NCI-H1417 (cell line): ENCODE measurements at places on chromosomes 6 and 20.

GRCh38 chr6:23446469-23446967 is 679.5 kb upstream of the NRSN1 start:
- DNase-seq, result peak; percentile 32

DNA sequence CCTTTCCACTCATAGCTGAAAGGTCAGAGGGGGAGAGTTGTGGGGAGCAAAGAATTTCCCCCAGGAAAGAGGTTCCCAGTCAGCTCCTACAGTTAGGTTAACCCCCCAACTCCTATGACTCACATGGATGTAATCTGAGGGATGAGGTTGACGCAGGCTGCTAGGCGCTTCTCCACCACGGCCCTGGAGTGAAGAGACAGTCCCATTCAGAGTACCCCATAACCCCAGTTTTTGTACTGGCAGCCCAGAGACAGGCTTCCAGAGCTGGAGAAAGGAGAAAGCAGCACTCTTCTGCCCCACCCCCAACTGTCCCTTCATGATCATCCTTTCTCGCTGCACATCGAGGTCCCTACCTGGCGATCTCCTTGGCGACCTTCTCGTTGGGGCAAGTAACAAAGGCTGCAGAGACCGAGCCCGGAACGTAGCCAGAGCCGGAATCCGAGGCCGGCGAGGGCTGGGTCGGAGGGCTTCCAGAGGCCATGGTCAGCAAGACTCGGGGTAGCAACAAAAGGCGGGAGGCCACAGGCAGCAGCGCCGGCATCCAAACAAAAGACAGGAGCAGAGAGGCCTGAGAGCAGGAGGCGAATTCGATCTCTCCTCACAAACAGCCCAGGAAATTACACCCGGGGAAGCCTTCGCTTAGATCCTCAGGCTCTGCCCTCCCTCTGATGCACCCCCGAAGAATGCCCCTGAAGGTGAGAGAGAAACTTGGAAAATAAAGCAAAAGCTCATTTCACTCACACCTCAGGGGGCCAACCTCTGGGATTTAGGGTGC is 592 bp downstream of the CUTA start:
- DNase-seq, result no peak

DNA sequence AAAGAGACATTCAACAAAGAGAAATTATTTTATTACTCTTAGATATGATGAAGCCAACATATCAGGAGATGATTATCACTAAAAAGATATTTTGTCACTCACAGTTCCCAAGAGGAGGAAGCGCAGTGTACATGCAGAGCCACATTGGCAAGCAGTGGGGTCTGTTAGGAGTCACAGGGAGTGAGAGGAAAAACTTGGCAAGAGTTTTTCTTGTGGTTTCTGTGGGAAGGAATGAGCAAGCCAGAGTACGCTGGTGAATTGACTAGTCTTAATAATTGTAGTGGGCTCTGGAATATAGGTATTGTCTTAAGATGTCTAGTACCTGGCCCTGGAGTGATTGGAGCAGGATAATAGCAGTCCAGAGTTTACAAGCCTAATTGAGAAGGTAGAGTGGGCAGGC is 1095.2 kb downstream of the GRIK2 start:
- DNase-seq, result no peak

GRCh38 chr6:107784669-107785068 is 39.4 kb downstream of the SCML4 start:
- no peak for DNase-seq

DNA sequence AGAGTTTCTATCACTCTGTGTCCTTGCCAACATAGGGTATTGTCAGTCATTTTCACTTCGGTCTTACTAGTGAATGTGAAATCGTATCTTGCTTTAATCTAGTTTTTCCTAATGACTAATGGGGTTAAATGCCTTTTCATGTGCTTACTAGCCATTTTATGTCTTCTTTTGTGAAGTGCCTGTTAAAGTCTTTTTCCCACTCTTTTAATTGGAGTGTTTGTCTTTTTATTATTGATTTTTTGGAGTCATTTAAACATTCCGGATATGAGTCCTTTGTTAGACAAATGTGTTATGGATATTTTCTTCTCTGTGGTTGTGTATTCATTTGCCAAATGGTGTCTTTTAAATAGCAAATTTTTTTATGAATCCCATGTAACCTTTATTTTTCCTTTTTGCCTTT is 194.6 kb downstream of the CDH26 start:
- peak; percentile 60 for DNase-seq

DNA sequence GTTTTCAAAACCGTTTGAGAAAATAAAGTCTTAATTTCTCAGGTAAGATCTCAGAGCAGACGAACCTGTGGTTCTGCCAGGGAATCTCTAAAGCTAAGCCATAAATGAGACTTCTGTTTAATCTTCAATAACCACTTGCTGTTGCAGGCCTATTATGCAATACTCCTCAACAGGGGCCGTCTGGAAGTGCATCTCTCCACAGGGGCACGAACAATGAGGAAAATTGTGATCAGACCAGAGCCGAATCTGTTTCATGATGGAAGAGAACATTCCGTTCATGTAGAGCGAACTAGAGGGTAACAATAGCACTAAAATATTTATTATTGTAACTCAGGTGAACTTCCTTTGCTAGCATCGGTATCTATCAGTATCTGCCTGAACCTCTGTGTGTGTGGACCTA is 223.7 kb downstream of the ARHGAP18 start:
- no peak for DNase-seq

DNA sequence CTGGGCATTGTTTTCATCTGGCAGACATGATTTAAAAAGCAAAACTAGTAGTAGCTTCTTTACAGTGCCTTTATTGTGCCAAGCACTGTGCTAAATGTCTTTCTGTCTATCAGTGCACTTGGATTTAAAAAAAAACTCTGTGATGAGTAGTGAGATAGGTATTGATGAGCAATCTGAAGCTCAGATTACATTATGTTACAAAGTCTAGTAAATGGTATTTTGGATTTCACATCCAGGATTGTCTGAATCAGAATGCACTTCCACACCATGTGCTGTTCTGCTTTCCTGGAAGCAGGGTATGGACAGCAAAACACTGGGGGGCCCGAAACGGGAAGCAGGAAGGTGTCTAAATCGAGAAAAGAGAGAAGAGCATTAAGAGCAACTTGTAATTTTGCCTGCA is 103.4 kb upstream of the CCN2 start:
- no peak for DNase-seq

DNA sequence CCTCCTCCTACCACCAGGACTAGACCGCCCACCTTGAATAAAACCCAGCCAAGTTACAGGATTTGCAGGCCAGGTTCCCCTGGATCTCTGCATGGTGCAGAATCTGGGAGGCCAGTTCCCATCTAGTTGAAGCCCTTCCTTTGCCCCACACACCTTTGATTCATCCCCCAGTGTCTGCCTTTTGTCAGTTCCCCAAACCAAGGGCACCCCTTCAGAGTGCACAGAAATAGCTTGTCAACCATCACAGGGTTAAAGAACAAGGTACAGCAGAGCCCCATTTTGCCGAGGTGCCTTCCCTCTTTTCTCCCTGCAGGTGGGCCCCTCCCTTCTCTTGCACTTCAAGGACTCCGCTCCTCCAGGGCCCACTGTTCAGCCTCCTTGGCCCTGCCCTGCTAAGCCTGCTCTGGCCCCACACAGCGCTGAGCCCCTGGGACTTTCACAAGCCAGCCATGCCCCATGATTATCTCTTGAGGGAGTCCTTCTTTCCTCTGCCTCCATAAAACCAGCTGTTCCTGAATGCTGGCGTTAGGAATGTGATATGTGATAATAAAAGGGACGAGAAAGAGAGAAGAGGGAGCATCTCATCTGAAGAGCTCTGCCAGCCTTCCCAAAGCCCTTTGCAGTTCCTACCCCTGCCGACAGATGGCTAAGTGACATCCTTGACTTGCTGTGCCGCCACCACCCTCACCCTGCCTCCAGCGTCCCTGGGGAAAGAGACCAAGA is 280.3 kb downstream of the CDC5L start:
- peak; percentile 3 for DNase-seq

DNA sequence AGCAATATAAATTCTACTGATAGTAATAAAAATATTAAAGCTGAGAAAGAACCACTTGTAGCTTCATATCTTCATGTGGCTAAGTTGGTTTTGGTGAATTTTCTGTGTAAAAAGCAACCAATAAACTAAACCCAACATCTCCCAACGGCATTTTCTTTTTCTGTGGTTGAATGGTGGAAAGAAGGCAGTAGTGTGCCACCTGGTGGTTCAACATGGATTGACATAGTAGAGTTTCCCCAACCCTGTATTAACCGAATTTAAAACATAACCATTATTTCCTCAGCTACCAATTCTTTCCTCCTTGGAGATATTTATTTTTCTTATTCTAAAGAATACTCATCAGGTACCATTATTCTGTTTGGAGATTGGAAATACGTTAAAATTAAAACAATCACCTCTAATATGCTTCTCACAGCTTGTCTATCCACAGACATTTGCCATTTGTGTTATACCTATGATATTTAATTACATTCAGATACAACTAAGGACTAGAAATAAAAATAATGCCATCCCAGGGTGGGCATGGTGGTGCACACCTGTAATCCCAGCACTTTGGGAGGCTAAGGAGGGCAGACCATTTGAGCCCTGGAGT is 117.1 kb upstream of the EEF1E1 start:
- peak; percentile 43 for DNase-seq

- DNase-seq, result no peak
Observed at GRCh38 chr6:21335591-21335990, 258.0 kb upstream of the SOX4 start.

GRCh38 chr20:6305536-6305935 is 182.7 kb upstream of the FERMT1 start:
- no peak for DNase-seq

- DNase-seq, result no peak
Observed at GRCh38 chr6:38262026-38262425, 377.7 kb downstream of the BTBD9 start.

- DNase-seq, result no peak
Observed at GRCh38 chr6:49576618-49577017, 26.1 kb downstream of the C6orf141 start.

- no peak for DNase-seq
Observed at GRCh38 chr20:3797592-3798372, 1.7 kb downstream of the CDC25B start.

DNA sequence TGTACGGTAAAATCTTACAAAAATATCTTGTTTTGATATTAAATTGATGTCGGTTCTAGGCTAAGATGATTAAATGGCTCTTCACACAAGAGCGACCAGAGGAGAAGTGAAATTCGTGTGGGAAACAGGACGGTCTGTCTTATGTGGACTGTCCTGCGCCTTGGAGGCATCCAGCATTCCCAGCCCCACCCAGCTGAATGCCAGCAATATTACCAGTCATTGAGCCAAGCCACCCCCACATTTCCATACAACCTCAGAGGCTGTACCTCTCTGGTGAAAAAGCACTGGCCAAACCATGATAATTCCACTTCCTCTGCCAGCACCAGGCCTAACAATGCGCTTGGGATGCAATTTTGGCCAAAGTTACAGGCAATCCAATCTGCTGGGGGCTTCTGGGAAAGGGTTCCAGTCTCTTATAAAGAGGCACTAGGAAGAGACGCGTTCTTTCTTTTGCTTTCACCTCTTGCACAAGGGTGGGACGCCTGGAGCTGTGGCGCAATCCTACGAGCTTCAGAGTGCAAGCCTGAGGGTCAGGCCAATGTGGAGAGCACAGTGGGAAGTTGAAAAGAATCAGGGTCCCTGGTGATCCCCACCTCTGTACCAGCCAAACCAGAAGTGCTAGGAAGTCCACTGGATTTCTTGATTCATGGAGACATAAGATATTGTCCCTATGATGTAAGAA is 213.1 kb downstream of the PREX1 start:
- DNase-seq, result no peak

DNA sequence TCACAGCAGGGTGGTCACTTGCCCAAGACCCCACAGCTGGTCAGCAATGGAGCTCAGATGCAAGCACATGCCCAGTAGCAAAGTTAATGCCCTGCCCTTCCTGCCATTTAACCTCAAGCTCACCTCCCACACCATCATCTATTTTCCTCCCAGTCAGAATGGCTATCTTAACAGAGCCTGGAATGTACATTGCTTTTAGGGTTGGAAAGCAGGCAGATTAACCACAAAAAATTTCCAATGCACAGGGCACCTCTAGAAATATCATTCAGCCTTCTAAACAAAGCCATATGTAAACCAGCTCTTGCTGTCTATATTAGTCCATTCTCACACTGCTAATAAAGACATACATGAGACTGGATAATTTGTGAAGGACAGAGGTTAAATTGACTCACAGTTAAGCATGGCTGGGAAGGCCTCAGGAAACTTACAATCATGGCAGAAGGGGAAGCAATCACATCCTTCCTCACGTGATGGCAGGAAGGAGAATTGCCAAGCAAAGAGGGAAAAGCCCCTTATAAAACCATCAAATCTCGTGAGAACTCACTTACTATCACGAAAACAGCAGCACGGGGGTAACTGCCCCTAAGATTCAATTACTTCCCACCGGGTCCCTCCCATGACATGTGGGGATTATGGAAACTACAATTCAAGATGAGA is 106.9 kb downstream of the FYN start:
- no peak for DNase-seq

DNA sequence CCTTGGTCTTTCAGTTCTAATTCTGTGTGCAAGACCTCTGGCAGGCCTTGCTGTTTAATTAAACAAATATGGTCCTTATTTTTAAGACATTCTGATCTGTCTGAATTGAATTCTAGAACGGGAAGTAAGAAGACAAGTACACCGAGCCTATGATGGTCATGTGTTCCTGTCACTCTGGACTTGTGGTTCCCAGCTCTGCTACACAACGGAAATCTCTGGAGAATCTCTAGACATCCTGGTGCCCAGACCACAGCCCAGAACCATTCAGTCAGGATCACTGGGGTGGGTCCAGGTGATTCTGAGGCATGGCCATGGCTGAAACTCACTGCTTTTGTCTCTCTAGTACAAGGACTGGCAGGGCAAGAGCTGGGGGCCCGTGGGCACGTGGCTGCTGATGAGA is 15.9 kb upstream of the KCNK16 start:
- DNase-seq, result no peak

GRCh38 chr20:6269168-6269873 is 146.5 kb upstream of the FERMT1 start:
- DNase-seq, result no peak

- no peak for DNase-seq
Observed at GRCh38 chr6:113103634-113104361, 753.3 kb upstream of the MARCKS start.

DNA sequence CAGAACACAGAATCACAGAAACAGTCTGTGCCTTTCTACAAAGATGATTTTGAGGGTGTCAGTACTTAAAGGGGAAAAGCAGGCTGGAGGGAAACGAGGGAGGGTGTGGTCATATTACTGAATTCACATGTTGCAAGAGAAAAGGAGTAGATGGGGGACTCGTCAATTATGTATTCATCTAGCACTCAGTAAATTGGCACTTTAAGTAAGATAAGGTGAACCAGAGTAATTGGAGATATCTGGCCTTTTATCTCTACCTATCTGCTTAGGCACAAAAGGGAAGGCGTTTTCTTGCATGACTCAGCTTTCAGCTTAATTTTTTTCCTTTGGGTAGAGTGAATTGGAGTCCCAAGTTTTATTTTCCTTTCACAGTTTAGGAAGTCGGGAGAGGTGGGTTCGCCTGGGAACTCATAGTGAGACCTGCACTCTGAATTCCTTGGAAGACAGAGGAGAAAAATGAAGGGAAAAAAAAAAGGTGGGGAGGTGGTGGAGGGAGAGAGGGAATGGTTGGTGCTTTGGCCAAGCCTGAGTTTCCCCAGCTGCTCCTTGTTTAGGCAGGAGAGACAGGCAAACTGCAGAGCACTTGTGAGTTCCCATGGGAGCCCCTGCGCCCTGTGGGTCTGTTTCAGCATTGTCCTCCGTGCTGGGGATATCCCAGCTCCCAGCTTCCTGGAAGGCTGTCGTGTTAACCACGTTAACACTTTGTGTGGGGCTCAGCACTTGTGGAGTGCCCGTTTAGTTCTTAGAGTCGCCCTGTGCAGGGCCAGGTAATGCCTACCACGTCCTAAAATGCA is 19.7 kb upstream of the GTSF1L start:
- DNase-seq, result no peak

GRCh38 chr6:24923885-24924401 is 11.8 kb downstream of the RIPOR2 start:
- no peak for DNase-seq
